Sigmoid colon (tissue), 7 donors: ENCODE measurements at places on chromosomes 1 and 21.

DNA sequence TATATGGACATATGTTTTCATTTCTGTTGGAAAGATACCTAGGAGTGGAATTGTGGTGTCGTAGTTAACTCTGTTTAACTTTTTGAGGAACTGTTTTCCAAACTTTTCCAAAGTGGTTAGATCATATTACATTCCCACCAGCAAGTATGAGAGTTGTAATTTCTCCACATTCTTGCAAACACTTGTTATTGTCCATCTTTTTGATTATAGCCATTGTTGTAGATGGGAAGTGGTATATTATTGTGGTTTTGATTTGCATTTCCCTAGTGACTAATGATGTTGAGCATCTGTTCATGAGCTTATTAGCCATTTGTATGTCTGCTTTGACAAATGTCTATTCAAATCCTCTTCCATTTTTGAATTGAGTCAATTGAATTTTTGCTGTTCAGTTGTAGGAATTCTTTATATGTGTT lies 19.8 kb downstream of the CAMTA1 start:
- no peak for DNase-seq
- H3K27me3 ChIP-seq: no peaks in the 10 kb centered on the region
- no peak overlapping the region for H3K4me3 ChIP-seq
- H3K27ac ChIP-seq: no peak overlapping the region
- H3K4me1 ChIP-seq: peaks cover 76% of the 10 kb centered on the region

- no peak for DNase-seq
- H3K36me3 ChIP-seq: no peaks in the 10 kb centered on the region
- no peak overlapping the region for H3K27ac ChIP-seq
Observed at GRCh38 chr1:151475175-151475574, 15.9 kb upstream of the POGZ start.

DNA sequence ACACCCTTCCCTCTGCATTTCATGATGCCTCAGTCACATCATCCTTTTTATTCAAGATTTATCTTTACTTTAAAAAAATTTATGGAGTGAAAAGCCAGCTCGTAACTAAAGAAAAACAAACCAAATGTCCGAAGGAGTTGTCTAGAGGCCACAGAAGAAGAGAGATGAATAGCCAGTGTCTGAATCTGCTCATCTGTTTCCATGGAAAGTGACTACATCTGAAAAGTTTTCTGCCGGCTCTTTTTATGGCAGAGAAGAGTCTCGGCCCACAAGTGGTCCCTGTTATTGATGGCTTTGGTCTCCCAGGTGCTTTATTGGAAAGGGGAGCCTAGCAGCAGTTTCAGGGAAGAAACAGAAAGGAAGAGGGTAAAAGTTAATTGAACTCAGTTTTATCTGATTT lies 5.6 kb downstream of the EVA1C start:
- no peak for DNase-seq
- H3K27ac ChIP-seq: no peak overlapping the region
- peaks cover 8% of the 10 kb centered on the region for H3K4me1 ChIP-seq
- peaks cover 7% of the 10 kb centered on the region for H3K36me3 ChIP-seq

DNA sequence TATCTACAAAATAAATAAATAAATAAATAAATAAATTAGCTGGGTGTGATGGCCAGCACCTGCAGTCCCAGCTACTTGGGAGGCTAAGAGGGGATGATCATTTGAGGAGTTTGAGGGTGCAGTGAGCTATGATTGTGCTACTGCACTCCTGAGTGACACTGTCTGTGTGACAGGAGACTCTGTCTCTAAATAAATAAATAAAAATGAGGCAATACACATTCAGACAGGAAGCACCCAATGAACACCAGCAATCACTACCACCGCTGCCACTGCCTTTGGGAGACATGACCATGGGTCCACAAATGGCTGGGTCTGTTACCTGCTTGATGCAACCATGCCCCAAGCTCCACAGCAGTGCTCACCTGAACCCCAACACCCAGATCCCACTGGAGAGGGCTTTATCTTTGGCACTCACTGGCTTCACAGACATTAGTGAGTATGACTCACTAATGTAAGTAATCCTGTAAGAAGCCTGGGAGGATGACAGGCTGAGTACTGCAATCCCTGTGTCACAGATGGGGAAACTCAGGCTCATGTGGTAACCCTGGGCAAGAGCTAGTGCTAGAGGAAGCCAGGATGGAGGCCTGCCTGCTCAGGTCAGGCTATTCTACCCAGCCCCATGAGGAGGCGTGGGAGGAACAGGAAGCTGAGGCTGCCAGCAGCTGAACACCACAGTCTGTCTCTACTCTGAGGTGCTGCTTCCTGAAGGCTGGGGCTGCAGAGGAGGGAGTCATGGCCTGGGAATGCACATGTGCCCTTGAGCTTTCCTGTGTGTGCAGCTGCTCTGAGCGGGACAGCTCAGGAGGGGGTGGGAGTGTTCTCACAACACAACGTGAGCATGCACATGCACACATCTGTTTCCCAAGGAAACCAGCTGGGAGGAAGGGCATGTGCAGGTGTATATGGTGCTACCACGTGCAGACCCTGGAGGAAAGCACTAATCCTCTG lies 43.0 kb downstream of the SLC9A1 start:
- peak; percentile 94 for DNase-seq
- no peak overlapping the region for H3K4me3 ChIP-seq
- H3K4me1 ChIP-seq: peaks cover 41% of the 10 kb centered on the region
- no peaks in the 10 kb centered on the region for H3K36me3 ChIP-seq

DNA sequence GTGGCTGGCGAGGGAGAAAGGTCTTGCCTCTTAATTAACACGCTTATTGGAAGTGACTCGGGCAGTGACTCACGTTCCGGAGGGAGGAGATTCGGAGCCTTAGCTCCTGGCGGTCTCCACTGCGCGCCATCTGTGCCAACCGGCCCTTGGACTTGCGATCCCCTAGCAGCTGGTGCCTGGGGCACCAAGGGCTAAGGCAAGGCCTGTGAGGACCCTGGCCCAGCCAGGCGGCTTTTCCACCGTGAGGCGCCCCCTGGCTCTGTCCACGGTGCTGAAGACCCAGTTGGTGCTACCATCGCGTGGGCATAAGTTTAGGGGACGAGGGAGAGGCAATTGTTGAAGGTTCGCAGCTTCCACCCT lies 1.3 kb upstream of the SYT6 start:
- H3K27ac ChIP-seq: no peak overlapping the region
- H3K4me1 ChIP-seq: peaks cover 31% of the 10 kb centered on the region
- H3K36me3 ChIP-seq: no peaks in the 10 kb centered on the region
- H3K4me3 ChIP-seq: no peak overlapping the region
- peaks cover 39% of the 10 kb centered on the region for H3K27me3 ChIP-seq
- no peak for DNase-seq

DNA sequence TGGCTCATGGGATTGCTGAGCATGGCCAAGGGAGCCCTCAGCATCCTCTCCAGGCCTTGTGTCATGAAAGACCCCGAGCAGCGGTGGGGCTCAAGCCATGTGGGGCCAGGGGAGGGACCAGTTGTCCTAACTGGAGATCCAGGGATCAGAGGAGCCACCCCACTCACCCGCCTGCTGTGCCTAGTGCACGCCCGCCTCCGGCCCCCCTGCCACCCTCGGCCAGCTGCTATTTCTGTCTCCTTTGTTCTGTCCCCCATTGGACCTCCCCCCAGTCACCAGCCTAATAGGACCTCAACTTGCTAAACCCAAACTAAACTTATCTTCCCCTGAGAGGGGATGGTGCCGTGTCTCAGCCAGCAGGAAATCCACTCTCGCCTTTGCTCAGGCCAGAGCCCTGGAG lies 44.4 kb downstream of the TP73 start:
- no peak for DNase-seq
- H3K27me3 ChIP-seq: peaks cover 19% of the 10 kb centered on the region
- no peaks in the 10 kb centered on the region for H3K4me1 ChIP-seq
- no peak overlapping the region for H3K27ac ChIP-seq
